Fibroblast of skin of right quadriceps (primary cell): ENCODE measurements at places on chromosomes 16 and 17.

DNA sequence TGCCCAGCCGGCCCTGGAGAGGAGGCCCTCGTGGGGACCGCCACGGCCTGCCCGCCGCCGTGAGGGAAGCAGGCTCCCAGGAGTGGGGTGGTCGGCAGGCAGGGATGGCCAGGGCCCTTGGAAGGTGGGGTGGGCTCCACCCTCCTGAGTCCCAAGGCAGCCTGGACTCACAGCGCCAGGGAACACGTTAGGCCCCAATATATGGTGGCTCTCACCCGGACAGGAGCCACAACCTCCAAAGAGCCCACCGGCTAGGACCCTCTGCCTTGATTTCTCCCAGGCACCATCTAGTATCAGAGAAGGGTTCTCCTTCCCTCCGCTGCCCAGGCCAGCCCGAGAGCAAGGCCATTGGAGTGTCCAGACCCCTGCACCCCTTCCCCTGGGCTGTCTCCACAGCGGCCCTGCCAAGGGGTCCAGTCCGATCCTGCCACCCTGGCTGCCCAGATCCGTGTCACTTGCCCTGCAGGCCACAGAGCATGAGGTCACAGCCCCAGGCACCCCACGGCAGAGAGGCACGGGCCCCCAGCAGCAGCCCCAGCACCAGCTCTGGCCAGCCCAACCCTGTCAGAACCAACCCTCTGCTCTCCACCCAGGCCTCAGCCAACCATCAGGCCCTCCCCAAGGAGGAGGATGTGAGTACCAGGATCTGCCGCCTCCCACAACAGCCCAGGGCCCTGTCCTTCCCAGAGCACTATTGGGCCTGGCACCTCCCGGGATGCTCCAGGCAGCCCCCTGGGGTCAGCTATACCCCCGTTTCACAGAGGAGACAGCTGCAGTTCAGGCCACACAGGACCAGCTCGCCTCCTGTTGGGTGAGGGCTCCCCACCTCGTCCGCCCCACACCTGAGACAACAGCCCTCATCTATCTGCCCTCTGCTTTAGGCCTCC, 1.1 kb upstream of the AXIN1 start:
- no peak for DNase-seq

- DNase-seq = no peak
Observed at GRCh38 chr16:80161799-80162739, 378.7 kb upstream of the DYNLRB2 start.

- DNase-seq = no peak
Observed at GRCh38 chr16:57637965-57638364, 9.5 kb downstream of the ADGRG1 start.

GRCh38 chr16:22174642-22175041, 12.3 kb downstream of the SDR42E2 start:
- no peak for DNase-seq

GRCh38 chr17:83128306-83129240, 49.2 kb downstream of the METRNL start:
- no peak for DNase-seq

GRCh38 chr16:50326835-50327465, 41.8 kb downstream of the BRD7 start:
- peak; percentile 19 for DNase-seq

GRCh38 chr17:4008082-4008435, 43.8 kb upstream of the ATP2A3 start:
- no peak for DNase-seq

DNA sequence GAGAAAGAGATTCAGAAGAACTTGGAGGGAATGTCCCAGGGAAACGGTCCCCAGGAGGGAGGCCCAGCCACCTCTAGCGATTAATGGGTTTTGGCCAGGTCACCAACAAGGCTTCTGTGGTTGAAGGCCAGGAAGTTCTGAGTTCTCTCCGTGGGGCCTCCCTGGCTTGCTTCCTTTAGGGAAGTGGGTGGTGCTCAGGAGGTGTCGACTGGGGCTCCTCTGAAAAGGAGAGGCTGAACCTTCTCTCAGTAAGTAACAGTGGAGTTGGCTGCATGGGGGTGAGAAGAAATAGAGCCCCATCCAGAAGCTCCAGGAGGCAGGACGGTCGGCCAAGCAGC, 77.1 kb upstream of the GSE1 start:
- no peak for DNase-seq

DNA sequence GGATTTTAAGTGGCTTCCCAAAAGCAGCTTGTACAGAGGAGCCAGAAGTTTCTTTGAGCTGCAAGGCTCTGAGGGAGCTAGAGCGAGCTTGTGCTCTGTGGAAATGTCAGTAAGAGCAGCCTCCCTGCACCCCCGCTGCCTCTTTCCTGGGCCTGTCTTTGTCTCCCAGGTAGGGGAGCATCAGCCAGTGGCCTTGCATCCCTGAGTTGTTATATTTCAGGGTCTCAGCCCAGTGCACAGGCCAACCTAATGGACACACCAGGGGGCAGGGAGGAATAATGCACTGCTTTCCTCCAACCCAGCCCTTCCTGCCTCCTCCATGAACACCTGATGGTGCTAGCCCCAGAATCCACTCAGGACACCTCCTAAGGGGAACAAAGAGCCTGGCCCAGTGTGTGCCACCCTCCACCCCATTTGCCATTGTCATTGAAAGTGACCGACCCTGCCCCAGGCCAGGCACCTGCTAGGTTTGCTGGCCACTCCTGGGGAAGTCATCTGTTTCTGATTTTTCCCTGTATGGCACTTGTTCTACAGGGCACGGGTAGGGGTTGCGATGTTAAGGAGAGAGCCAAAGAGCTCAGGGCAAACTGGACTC, 6.3 kb downstream of the TPPP3 start:
- DNase-seq = no peak

DNA sequence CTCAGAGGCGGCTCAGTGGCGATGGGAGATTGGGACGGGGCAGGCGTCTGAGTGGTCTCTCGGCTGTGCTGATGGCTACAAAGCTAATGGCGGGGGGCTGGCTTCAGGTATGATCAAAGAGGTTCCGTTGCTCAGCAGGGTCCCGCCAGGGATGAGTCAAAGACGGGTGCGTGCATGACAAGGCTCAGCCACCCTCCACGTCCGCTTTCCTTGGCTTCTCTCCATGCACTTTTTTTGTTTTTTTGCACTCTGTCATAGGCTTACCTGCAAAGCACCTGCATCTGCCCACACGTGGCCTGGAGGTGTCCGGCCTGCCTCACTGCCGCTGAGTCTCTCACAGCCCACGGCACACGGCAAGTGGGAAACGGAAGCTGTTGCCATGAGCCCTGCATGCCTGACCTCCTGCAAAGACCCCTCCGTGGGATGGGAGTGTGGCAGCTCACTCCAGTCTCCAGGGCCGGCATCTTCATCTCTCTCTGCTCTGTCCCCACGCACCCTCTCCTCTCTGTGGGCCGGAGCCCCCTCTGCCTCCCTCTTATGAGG, 85.5 kb upstream of the ZNF469 start:
- DNase-seq = no peak

DNA sequence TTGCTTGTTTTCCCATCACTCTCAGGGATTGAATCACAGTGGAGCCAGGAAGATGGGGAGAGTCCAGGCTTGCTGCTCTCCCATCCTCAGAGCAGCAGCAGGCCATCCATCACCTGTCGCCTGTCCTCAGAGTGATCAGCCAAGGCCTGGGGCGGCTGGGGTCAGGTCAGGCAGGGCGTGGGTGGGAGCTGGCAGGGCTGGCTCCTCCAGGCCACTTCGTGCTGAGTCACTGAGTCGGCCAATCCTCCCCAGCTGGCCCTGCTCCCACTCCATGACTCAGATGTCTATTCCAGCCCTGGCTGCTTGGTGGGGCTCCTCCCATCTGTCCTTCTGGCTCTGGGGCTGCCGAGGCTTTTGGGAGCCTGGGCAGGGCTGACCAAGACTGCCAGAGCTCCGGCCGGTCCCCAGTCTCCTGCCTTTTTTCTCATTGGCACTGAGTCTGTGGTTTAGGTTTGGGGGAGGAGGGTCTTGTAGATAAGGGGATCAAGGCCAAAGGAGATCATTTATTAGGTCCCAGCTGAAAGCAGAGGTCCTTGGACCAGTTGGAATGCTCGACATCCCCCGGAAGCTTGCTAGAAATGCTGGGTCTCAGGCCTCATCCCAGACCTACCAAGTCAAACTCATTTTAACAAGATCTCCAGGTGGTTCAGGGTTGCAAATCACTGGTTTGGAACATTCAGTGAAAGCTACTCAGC, 72.7 kb downstream of the ABCC1 start:
- peak; percentile 92 for DNase-seq

- DNase-seq = peak; percentile 28
Observed at GRCh38 chr17:55295411-55296170, 30.8 kb downstream of the HLF start.

GRCh38 chr17:18119166-18119745, 10.7 kb downstream of the MYO15A start:
- DNase-seq = no peak

GRCh38 chr16:70472786-70473433, 18.5 kb downstream of the FCSK start:
- no peak for DNase-seq

DNA sequence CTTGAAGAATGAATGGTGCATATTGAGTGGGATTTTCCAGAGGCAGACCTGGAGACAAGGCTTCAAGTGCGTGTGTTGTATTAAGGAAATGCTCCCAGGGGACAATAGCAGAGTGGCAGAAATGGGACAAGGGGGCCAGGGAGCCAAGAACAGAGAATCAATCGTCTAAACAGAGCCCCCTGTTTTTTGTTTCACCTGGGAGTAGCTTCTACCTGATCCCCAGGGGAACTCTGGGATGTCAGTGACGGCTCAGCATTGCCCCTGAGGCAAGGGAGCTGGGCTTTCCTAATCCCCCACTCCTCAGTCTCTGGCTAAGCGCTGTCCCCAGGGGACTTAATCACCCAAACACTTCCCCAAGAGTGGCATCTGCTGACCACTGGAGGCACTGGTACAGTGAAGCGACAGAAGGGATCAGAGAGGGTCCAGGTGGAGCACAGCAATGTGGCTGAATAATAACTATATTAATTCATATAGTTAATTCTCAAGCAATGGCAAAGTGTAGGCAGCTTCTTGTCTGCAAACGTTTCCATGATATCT, 35.7 kb upstream of the C16orf78 start:
- no peak for DNase-seq

- peak; percentile 6 for DNase-seq
Observed at GRCh38 chr17:72187556-72187955, 66.7 kb downstream of the SOX9 start.

DNA sequence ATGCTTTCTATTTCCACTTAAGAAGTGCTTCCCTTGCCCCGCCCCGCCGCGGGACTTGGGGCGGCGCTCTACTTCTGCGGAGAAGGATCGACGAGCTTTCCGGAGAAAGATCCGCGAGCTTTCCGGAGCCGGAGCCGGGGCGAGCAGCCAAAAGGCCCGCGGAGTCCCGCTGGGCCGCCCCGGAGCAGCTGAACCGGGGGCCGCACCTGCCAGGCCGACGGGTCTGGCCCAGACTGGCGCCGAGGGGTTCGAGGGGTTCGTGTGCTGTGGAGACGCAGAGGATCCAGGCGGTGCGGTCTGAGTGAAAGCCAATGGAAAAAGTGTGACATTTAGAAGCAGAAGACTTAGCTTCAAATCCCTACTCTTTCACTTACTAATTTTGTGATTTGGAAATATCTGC, 50.8 kb downstream of the TBC1D26 start:
- DNase-seq = peak; percentile 12

- DNase-seq = no peak
Observed at GRCh38 chr17:49067163-49067562, 65.4 kb upstream of the B4GALNT2 start.

DNA sequence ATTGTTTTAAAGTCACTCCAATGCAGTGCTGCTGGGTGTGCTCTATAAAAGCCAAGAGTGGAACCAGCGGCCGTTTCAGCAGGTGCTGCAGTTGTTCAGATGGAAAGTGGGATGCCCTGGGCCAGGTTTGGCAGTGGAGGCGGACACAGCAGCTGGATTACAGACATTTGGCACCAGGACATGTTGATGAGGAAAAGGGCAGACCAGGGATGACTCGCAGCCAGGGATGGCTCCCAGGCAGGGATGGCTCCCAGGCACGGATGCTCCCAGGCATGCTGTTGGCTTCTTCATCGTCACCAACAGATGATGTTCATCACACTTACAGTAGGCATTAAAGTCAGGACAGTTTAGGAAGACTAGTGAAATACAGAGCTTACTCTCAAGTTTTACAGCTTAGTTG, 10.0 kb downstream of the GAN start:
- no peak for DNase-seq

- peak; percentile 20 for DNase-seq
Observed at GRCh38 chr17:82097184-82097918, 685 bp downstream of the FASN start.

DNA sequence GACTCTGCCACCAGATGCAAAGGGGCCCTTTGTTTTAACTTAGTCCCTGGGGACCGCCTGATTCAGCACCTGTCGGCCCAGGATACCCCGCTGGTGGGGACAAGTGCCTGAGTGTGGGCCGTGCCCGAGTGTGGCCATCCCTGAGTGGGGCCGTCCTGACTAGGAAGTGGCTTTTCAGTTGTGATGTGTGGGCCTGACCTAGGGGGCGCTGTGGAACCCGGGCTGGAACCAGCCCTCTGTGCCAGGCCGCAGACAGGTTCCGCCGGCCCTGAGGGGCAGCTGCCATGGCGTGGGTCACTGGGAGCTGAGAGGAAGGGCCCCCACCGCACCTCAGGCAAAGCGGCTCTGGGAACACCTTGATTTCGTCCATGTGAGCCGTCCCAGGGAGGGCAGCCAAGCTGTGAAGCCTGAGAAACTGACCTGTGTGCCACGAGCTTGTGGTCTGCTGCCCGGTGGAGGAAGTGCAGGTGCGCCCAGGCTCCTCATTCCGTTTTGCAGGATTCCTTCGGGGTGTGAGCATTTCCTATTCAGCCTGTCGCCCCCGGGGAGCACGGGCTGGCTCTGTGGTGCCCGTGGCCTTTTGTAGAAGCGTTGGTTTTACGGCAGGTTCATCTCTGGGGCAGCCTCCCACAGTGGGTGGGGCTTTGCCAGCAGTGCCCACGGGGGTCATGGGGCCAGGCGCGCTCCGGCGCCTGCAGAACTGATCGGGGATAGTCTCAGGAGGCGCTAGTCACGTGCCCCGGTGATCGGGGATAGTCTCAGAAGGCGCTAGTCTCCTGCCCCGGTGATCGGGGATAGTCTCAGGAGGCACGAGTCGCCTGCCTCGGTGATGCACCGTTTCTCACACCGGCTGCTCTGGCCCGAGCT, 5.3 kb downstream of the RPL13 start:
- DNase-seq = peak; percentile 25

- DNase-seq = no peak
Observed at GRCh38 chr17:81127133-81127455, 38.2 kb upstream of the PVALEF start.

- peak; percentile 19 for DNase-seq
Observed at GRCh38 chr17:77011173-77012011, 129.4 kb upstream of the SEC14L1 start.

- no peak for DNase-seq
Observed at GRCh38 chr17:27993723-27994310, 48.7 kb upstream of the NLK start.
